ENCODE measurements at places on chromosomes 1 and 21.

DNA sequence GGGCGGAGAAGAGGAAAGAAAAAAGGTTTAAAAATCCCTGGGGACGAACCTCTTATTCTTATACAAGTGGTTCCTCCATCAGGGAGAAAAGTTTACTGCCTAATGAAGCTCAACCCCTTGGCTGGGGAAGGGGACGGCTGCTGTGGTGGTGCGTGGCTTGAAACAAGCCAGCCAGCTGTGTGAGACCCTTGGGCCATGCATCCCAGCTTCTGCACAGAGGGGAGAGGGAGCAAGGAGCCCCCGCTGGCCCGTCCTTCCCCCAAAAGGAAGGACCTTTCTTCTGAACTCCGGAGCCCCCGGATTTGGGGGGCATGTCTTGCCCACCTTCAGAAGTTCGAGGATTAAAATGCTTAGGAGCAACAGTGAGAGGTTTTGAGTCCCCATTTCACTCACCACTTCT lies 67.3 kb downstream of the STUM start:
- no peak for DNase-seq

DNA sequence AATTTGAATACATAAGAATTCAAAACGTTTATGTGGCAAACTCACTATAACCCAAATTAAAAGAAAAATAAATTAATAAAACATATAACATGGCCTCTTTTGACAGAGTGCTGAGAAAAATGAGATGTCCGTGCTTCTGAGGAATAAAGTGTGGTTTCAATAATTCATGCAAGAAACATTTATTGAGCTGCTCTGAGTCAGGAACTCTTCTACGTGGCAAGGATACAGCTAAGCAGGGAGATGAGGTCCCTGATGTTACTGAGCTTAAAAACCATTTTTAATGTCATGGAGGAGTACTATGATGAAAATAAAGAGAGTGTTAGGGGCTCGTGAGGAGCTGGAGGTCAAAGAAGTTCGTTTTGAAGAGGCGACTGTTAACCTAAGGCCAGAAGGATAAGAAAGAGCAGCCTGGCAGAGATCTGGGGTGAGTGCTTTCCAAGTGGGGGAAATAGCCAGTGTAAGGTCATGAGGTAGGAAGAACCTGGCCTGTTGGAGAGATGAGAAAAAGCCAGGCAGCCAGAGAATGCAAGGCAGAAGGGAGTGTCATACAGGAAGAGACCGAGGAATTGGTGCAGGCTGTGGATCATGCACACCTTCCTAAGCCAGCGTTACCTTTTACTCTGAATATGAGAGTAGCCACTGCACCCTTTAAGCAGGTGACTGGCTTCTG lies 182.2 kb upstream of the DUSP10 start:
- no peak for DNase-seq

GRCh38 chr1:181123173-181123572 lies 34.7 kb downstream of the IER5 start:
- DNase-seq, result no peak

GRCh38 chr1:83928396-83928795 lies 70.5 kb downstream of the TTLL7 start:
- DNase-seq, result no peak

DNA sequence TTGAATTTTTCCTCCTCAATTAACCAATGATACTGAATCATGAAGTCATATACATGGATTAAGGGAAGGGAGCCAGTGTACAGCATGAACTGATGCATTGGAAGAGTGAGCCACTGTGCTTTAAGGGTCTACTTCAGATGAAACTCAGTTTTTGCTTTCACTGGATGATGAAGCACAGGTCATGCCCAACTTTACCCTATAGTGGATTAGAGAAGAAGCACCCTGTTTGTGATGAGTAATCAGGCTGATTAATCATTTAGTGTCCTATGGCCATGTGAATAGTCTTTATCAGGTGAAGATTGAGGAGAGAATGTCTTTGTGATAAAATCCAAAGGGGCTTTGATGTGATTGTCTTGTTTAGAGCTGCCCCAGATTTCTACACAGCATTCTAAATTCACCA lies 24.7 kb upstream of the LAMC1 start:
- DNase-seq, result no peak

GRCh38 chr1:52332411-52332810 lies 33.6 kb downstream of the CC2D1B start:
- no peak for DNase-seq

- no peak for DNase-seq
These were observed 102.0 kb downstream of the DIRAS3 start for GRCh38 chr1:67948151-67949080.

- no peak for DNase-seq
These were observed 75.0 kb upstream of the PKN2 start for GRCh38 chr1:88609051-88609450.

- DNase-seq, result no peak
These were observed 38.6 kb downstream of the GADD45A start for GRCh38 chr1:67723620-67724019.

DNA sequence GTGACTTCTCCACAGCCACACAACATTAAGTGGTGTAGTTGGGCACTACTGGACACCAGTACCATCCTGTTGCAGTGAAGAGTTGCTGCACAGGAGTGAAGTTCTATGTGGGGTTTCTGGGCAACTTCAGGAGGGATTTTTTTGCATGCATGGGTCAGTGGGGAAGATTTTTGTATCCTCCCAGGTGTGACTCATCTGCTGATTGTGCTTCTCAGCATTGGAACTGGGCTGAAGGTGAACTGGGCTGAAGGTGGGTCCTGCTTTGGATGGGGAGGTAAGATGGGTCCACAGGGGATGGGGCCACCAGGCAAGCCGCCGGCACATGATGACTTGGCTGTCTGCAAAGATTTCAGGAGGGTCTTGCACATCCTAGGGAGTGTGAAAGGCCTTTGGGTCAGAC lies 2.6 kb downstream of the SERINC2 start:
- DNase-seq, result no peak

All from Caco-2 (cell line).